Fibroblast of skin of abdomen (primary cell): ENCODE measurements at places on chromosomes 4 and X.
A peak's percentile ranks its signal among the peaks of the same experiment; 100 is the strongest.

- DNase-seq: no peak
These were observed 125.3 kb upstream of the CLNK start for GRCh38 chr4:10809905-10810304.

- no peak for DNase-seq
These were observed 211.2 kb downstream of the ANK2 start for GRCh38 chr4:113260688-113261087.

DNA sequence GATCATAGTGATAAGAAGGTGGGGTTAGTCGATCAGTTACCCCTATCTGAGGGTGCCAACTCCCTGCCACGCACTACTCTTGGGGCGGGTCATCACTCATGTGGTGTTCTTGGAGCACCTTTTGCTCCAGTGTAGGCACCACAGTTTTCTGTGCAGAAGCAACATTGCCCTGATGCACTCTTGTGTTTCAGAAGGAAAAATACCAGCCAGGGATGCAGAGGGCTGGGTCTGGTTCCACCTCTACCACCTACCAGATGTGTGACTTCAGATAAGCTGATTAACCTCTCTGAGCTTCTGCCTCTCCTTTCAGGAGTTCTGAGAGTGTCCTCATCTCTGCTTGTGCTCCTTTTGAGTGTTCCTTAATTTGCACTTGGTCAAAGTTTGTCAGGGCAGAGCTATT is 29.9 kb upstream of the PROM1 start:
- DNase-seq: no peak

- no peak for DNase-seq
These were observed 34.1 kb upstream of the RPS6KA3 start for GRCh38 chrX:20300822-20301221.

DNA sequence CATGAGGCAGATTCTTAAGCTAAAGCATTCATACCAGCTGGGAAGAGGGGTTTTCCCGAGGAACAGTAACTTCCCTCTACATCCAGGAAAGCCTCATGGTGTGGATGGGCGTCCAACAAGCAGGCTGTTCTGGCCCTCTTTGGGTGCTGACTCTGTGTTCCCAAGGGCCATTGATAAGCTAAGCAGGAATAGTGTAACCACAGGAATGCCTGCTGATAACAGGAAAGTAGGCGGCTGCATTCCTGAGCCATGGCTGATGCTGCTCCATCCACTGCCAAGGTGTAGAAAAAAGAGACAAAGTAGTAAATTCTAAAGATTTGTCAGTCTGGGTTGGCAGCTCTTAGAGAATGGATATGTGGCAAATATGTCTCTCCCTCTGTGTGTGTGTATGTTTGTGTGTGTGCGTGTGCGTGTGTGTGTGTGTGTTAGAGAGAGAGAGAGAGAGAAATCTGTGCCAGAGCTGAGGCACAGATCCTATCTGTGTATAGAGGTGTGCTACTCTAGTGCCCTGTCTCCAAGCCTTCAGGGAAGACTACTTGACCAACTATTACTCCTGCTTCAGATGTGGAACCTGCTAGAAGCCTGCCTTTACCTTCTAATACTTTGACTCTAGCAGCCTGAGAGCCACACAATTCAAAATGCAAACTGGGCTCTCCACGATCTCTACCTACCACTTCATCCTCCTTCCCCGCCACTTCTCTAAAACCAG is 353.1 kb upstream of the NR3C2 start:
- DNase-seq: peak; percentile 57

DNA sequence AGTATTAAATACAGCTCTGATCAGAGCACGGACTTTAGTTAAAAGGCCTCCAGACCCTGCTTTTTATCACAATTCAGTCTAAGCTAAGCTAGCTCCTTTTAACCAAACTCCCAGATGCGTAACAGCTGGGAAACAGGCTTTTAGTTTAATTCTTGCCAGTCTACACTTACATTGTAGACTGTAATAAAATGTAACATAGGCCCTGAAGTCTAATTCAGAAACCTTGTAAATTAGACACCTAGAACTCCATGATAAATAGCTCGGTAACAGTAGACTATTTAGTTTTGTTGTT is 20.1 kb downstream of the FBXO8 start:
- no peak for DNase-seq

DNA sequence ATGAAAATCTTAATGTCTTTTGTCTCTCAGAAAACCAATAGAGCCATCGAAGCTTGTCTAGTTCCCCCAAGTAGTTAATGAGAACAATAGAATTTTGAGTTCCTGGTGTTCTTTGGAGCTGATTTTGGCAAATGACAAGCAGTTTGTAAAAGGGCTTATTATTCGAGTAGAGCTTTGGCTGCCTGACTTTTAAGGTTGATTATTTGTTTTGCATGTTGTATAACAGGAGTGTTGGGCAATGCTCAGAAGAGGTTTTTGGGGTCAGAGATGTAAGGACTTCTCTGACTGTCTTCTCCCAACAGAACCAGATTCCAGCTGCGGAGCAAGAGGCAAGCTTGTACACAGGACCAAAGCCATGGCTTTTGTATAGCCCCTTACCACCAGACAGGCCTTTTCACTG is 30.0 kb downstream of the ZCCHC12 start:
- no peak for DNase-seq

GRCh38 chr4:14841801-14842768 is 160.2 kb upstream of the CPEB2 start:
- no peak for DNase-seq

DNA sequence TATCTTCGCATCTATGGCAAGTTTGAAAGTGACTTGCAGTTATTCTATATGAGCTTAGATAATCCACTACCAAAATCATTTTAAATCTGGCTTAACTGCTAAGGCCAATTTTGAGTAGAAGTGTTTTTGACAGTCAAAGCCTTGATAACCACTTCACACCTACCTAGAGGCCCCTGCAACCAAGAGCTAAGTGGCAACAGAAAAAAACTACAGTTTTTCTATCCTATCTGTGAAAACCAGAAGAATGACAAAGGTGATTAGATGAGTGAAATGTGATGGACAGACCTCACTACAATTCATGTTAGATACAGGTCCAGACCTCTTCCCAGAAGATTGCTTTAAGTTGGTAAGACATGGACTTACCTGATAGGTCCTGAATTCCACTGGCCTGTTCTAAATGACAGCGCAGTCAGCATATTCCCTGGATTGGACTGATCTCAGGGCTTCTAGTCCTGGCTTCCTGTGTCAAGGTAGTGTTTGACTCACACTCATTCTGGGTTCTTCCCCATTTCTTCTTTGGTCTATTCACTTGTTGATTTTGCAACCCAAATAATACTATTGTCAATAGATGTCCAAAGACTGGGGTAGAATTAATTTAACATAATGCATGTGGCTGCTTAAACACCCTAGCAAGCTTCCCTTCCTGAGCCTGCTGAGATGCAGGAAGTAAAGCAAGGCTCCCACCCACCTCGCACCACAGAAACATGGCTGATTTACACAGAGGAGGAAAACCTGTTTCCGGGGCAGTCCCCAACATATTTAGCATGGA is 65.1 kb downstream of the PPP3CA start:
- DNase-seq: no peak

DNA sequence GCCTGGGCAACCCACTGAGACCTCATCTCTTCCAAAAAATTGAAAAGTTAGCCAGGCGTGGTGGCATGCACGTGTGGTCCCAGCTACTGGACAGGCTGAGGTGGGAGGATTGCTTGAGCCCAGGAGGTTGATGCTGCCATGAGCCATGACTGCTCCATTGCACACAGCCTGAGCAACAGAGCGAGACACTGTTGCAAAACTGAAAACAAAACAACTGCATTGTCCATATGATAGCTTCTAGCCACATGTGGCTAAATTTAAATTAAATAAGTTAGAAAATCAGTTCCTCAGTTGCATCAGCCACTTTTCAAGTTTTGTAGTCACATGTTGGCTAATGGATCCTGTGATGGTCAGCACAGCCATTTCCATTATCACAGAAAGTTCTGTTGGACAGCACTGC is 67.9 kb downstream of the GAB1 start:
- DNase-seq: no peak

DNA sequence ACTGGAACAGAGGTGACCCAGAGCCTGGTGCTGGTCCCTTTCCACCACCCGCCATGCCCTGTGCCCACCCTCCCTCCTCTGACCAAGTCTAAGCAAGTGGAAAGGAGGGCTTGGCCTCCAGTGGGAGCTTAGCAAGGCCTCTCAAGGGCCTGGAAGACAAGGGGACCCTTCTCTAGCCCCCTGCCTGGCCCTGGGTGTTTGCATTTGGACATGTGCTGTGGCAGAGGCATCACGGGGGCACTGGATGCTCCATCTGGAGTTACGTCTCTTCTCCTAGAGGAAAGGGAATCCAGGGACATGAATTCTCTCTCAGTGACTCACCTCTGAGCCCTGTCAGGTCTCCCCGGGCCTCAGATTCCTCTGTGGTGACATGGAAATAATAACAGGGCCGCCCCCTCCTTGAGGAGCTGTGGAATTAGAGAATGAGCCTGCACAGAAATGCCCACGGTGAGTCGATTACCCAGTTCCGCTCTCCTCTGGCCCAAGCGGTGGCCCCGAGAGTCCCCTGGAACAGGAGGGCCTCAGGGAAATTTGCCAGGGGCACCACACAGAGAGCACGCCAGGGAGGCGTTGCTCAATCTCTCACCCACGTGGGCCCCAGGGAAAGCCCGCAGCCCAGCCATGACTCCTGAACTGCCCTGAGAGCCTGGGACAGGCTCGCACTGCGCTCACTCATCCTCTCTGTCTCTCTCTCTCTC is 189.6 kb downstream of the BCOR start:
- DNase-seq: peak; percentile 96

DNA sequence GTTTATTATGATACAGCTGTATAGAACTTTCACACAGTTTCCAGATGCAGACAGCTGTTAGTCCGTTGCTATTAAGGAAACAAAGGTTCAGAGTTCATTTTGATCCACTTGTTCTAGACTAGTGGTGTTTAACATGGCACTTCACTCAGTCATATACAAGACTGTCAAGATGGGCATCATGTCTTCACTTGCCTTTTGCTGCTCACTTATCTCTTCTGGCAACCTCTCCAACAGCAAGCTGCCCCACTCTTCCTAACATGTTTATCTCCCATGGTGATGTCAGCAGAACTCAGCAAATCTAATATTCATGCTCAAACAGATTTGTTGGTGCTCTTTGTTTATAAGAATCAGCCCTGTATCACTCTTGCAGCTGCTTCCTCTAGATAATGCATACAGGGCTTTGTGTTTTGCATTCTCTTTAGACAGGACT is 236.2 kb upstream of the HAND2 start:
- DNase-seq: no peak

- peak; percentile 68 for DNase-seq
These were observed 135.1 kb upstream of the PACRGL start for GRCh38 chr4:20565075-20565721.

DNA sequence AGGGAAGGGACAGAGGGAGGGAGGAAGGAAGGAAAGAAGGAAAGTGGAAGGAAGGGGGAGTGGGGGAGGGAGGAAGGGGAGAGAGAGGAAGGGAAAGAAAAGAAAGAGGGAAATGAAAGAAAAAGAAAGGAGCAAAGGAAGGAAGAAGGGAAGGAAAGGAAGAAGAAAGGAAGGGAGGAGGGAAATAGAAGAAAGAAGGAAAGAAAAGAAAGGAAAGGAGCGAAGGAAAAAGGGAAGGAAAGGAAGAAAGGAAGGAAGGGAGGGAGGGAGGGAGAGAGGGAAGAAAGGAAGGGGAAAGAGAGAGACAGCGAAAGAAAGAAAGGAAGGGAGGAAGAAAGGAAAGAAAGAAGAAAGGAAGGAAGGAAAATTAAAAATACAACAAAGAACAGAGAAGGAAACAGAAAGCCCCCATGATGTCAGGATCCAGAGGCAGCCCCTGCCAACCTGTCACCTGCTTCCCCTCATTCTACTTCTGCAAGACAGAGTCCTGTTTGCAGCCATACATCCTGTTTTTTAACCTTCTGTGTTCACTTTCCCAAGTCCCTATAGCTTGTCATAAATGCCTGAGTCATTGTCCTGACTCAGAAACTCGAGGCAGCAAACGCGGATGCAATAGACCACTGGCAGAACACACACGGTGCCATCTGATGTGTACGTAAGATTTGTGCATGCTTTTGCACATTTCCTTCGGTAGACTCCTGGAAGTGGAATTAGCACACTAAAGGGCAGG is 77.0 kb upstream of the C4orf50 start:
- peak; percentile 6 for DNase-seq
